ENCODE measurements at places on chromosomes 1 and 21.

GRCh38 chr1:161162806-161163205, 3.4 kb upstream of the PPOX start:
- DNase-seq: no peak

DNA sequence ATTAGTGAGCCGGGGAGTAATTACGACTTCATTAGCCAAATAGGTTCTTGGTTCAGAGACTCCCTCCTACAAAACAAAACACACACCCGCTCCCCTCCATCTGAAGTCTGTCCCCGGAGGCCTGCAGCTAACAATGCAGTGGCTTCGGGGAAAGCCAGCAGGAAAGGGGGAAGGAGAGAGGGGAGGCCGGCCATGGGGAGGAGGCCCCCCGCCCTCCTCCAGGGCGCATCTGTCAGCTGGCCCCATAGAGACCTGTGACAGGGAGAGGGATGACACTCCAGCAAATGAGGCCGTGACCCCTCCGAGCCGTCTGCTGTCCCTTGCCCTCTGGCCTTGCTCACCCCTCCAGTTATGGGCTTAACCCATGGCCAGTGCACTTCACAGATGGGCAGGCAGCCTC, 12.1 kb upstream of the CNTN2 start:
- DNase-seq: no peak

DNA sequence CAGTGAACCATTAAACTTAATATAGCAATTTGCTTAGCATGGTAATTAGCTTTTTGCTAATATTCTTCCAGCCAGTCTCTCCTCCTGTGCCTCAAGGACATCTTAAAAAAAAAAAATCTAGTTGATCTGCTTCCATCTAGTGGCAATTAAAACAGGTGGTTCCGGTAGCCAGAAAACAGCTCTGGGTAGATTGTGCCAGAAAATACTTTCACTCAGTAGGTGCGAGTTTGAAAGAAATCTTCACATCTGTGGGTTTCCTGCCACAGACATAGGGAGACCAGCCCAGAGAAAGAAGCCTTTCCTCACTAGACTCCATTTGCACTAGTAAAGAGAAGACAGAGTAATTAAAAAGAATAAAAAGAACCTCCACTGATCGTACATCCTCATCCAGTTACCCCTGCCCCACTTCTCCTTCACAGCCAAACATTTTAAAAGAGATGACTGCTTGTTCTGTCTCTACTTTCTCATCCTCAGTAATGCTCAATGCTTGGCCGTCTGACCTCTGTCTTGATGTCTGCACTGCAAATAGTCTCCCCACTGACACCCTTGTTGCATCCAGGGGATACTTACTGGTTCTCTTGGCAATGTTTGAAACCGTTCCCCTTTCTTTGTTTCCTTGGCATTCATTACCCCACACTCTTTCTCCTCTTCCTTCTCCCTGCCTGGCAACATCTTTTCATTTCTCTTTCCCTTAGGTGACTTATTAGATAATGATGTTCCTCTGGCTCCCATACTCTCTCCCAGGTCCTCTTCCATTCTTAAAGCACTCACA, 16.9 kb downstream of the SELL start:
- no peak for DNase-seq

GRCh38 chr1:53066891-53067738, 5.1 kb downstream of the PODN start:
- no peak for DNase-seq

DNA sequence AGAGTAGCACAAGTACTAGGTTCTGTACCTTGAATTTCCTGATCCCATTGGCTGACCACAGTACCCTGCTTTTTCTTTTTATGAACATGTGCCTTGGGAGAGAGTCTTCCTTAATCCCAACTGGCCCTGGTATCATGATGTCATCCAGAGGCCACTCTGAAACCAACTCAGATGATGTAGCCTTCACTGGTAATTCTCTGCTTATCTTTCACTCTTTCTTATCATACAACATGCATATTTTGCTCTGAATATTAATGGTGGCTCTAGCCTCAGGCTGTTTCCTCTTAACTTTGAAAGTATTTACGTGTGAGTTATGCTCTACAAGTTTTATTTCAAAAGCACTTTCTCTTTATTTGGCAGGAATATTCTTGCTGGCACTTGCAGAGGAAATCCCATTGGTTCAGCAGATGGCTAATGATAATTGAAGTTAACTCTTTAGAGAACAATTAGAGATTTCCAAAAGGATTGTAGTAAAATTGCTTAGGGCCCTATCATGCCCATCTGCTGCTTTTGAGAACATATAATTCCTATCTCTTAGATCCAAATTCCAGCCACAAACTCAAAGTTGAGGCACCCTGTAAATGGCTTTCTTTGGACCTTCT, 86.1 kb downstream of the PTGER3 start:
- no peak for DNase-seq

- DNase-seq: no peak
Measured at GRCh38 chr21:29145354-29145782, 14.9 kb downstream of the MAP3K7CL start.

GRCh38 chr1:88935522-88936222, 44.3 kb upstream of the GTF2B start:
- DNase-seq: no peak

GRCh38 chr1:234975122-234975940, 153.3 kb downstream of the TOMM20 start:
- no peak for DNase-seq

DNA sequence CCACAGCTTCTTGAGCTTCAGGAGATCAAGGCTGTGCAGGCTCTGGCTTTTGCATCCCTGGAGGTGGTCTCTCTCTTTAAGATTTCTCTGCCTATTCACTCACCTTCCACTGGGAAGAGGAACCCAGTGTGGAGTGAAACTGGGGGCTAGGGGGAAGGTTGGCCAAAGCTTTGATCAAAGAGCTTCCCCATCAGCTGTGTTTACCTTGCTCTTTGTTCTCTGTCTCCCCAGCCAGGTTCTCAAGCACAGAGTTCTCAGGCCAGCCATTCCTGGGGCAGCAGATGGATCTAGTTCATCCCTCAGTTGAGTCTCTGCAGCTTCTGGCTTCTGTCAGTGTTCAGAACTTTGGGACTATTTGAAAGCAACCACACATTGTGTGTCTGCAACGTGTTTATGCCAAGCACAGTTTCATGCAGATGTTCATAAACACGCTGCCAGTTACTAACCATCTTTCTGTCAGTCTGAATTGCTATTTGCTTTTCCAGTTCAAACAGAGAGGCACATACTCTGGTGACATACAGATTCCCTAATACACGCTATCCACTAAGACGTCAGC, 17.2 kb upstream of the MRPS14 start:
- DNase-seq: no peak

DNA sequence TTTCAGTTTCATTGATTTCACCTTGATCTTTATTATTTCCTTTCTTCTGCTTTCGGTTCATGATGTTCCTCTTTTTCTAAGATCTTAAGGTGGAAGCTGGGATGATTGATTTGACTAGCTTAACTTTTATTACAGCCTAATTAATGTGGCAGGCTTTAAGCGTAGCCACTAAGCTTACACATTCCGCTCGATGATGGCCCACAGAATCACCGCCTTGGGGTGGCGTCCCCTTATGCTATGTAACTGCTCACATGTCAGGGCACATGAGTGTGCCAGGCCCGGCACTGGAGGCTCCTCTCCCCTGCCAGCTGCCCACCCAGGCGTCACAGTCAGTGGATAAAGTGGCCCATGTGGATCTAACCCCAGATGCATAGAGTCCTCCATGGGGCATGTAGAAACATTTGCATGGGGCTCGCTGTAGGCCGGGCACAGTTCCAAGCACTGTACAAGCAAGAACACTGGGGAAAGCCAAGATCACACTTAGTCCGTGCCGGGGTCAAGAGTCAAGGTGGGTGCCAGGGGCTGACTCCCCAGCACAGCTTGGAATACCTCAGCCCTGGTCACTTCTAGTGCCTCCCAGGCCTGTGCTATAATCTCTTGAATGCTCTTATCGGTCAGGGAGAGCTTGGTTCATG, 41.7 kb downstream of the PKNOX1 start:
- no peak for DNase-seq

GRCh38 chr1:110928191-110928590, 35.5 kb downstream of the LRIF1 start:
- no peak for DNase-seq

DNA sequence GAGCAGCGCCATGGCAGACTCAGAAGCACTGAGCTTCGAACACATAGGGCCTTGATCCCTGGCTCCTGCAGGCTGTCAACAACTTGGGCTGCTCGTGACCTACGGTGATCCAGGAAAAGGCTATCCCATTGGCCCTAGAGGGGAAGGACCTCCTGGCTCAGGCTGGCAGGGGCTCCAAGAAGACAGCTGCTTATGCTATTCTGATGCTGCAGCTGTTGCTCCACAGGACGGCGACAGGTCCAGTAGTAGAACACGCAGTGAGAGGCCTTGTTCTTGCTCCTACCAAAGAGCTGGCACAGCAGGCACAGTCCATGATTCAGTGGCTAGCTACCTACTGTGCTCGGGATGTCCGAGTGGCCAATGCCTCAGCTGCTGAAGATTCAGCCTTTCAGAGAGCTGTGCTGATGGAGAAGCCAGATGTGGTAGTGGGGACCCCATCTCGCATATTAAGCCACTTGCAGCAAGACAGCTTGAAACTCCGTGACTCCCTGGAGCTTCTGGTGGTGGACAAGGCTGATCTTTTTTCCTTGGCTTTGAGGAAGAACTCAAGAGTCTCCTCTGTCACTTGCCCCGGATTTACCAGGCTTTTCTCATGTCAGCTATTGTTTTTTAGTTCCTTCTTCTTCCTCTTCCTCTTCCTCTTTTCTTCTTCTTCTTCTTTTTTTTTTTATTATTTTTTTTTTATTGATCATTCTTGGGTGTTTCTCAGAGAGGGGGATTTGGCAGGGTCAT, 18.9 kb downstream of the ITLN2 start:
- no peak for DNase-seq

- no peak for DNase-seq
Measured at GRCh38 chr1:206992790-206993189, 22.5 kb upstream of the FCAMR start.

DNA sequence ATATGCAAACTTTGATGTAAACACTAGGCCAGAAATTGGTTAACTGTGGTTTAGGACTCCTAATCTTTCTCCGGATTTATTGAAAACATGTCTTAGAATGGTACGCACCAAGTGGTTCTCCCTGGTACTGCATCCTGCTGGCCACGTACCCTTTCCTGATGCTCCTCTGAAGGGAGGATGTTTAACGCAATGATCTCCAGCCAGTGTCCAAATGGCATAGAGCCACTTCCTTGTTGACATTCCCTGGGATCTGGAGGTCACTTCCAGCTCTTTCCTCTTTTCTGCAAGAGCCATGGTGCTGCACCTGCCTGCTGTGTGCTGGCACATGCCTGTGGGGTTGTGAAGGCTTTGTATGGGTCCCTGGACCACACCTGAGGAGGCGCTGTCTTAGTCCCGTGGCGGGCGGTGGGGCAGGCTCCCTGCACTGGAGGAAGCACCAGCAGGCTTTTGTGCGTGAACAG, 53.9 kb downstream of the GALNT2 start:
- DNase-seq: no peak

GRCh38 chr1:201575912-201576311, 37.0 kb downstream of the NAV1 start:
- no peak for DNase-seq

- no peak for DNase-seq
Measured at GRCh38 chr1:247854899-247855545, 2.0 kb upstream of the TRIM58 start.

- DNase-seq: no peak
Measured at GRCh38 chr1:203128716-203129500, 1.4 kb downstream of the ADORA1 start.

DNA sequence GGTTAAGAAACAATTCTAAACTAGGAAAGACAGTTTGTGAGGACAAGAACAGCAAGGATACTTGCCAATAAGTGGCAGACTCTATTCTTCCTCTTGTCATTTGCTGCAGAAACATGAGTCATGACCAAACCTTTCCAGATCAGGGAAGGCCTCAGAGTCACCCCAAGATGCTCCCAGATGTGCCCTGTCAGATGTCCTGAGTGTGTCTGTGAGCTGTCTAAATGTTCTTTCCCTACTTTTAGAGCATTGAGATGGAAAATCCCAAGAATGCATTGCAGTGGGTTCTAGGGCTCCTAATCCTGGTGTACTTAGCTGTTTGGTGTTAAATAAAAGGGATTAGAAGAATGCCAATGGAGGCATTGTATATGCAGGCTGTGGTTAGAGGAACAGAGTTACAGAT, 57.5 kb upstream of the KIAA0040 start:
- DNase-seq: no peak

DNA sequence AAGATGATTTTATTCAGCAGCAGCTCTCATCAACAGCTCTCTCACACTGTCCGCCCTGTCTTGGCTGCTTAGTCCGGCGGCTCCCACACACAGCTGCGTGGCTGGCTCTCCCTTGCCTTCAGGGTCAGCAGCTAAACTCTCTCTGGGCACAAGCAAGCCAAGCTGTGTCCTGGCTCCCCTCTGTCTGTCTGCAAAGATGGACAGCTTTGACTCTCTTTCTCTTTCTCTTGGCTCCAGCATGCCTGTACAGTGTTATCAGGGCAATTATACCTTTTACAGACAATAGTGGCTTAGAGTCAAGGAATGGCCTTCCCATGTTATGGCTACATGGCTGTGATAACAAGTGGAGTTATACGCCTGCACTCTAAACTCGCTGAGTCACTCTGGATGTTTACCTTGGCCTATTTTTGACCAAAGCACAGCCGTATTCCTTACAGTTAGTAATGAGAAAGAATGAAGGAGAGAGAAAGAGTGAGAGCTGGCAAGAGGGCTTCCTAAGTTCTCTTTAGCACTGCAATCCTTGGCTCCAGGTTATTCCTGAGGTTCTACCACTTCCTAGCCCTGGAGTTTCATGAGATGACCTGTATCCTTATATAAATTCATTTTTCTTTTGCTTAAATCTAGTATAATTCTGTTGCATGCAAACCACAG, 59.9 kb upstream of the ZSWIM5 start:
- DNase-seq: no peak

DNA sequence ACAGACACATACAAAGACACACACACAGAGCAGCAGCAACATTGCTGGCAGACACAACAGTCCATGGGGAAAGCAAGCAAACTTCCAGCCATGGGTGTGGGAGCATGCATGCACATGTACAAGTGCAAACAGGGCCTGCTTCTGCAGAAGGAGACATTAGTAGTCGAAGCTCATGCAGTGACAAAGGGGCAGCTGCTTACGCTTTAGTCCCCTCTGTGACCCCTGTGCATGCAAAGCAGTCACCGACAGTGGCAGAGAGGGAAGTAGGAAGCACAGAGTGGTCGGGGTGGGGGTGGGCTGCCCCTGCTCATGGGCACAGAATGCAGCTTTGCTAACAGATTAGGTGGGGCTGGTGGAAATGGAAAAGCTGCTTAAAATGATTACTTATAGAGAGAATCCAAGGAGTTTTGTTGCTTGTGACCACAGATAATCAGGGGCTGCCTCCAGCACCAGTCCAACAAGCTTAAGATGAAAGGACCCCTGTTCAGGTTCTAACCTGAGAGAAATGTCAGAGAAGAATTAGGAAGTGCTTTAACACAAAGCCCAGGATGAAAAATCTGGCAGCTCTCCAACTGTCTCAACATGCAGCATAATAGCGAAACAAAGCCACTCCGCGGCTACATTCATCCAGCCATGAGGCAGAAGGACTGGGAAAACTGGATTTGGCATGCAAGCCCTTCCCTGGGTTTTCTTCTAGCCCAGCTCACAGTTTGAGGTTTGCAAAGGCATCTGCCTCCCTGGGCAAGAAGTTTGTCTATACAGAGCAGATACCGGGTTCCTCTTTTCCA, 378.9 kb downstream of the KCNH1 start:
- DNase-seq: no peak

Data from stimulated activated CD4-positive, alpha-beta T cell treated with anti-CD3 and anti-CD28 coated beads, Interleukin-4, amount 100 ng/mL, for 4 hours (primary cell).